ENCODE measurements at places on chromosomes 2 and 18. TPM values are rescaled to one million over a fixed set of nuclear protein-coding genes. Genes with fewer than 3 reads are reported as not detected.

Gene RAPGEF4
- total RNA-seq, result 2.0 TPM

Gene PLGLB2
- 1.5 TPM for total RNA-seq

- no peak for DNase-seq
Measured at GRCh38 chr18:59022167-59022945, 117.3 kb upstream of the SEC11C start.

DNA sequence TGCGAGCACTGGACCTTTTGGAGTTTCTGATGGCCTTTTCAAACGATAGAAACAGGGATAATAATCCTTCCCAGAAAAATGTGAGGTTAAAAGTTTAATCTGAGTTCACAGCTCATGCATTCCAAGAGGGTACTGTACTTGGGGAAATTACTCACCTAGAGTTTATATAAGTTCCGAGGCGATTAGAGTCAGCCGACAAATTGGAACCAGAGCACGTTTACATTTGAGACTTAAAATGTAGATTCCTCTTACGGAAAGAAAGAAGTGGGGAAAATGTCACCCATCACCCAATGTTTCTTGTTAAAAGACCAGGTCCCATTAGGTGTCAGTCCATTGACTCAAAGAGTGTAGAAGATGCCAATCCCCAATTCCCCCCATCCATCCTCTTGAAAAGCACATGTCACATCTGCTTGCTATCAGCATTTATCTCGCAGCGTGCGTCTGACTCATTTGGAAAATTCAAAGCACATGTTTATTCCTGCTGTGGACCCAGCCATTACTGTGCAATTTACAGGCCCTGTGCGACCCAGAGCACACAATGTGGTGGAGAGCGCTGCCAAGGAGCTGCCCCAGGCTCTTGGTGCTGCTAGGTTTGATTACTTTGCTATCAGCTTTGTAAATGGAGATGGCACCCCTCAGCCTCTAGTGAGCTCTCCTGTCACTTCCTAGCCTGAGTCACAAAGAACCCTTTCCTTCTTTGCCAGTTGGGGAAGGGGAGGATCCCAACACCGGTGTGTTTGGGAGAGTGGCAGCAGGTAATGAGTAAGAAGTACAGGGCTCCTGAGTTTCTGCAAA, 104.8 kb downstream of the COLEC12 start:
- DNase-seq, result no peak

Gene LIMS3
- 0.94 TPM for total RNA-seq

DNA sequence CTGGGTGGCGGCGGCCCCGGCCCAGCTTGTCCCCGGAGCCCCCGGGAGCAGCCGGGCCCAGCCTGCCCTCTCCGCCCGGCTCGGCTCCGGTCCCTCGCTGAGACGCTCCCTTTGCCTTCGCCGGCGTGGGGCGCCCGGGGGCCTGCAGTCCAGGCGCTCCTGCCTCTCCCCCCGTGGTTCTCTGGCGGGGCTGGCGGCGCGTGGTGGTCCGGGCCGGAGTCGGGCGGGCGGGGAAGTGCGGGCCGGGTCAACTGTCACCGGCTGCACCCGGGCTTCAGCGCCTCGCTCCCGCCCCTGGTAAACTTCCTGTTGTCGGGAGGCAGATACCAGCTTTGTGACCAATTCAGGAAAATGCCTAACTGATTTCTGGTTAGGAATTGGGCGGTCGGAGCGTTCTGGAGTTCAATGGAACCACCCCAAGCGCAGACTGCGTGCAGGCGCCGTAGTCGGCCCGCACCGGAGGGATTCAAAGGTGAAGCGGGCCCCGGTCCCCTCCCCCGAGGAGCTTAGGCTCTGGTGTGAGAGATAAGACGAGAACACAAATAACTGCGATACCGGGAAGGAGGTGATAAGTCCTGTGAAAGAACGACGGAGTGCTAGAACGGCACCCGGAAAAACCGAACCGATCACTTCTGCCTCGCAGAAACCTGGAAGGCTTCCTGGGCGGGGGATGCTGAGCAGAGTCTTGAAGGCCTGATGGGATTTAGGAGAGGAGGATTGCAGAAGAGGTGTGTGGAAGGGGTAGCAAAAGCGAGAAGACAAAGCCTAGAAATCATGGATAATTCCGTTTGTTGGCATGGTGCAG, 891 bp downstream of the CAB39 start:
- DNase-seq, result peak; percentile 36

DNA sequence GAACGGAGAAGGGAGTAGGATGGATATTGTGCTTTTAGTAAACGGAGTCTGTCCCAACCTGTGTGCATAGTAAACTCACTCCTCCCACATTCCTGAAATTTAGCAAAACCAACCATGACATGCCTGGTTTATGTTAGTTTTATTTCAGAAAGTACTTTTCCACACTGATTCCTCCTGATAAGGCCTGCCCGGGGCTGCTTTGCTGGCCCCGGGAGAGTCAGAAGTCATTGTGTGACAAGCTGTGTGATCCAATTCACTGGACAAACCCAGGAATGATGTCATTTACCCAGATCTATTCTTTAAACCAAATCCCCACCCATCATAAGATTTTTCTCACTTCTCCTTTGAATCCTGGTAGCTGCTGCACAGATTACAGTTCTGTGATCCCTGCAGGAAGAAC, 109.0 kb downstream of the SETBP1 start:
- DNase-seq, result no peak

Gene CIB4
- total RNA-seq, result 0.19 TPM

- DNase-seq, result no peak
Measured at GRCh38 chr2:10405448-10405847, 42.7 kb downstream of the ODC1 start.

DNA sequence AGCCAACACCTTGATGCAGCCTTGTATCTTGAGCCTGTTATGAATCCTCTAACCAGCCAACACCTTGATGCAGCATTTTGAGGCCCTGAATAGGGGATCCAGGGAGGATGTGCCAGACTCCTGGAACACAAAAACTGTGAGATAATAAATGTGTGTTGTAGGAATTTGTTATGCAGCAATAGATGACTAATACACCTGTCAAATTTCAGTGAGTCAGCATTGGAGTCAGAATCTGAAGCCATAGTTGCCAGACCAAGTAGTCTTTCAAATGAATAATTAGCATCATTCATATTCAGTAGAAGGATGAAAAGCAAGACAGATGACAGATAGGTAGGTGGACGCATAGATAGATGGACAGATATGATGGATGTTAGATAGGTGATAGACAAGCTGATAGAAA, 942.5 kb upstream of the SLC39A10 start:
- no peak for DNase-seq

Gene GATA6
- total RNA-seq, result 0.47 TPM

- no peak for DNase-seq
Measured at GRCh38 chr18:74651327-74652128, 53.9 kb downstream of the ZNF407 start.

GRCh38 chr2:152718076-152718908, at the start of gene ARL6IP6:
Gene ARL6IP6 (plus strand): TSS chr2:152718620. CDS start chr2:152718625, 5 bp downstream.
- peak; percentile 93 for DNase-seq

GRCh38 chr2:69309351-69310110, 77.5 kb downstream of the GFPT1 start:
- DNase-seq, result no peak

Gene REEP1
- 0.38 TPM for total RNA-seq

DNA sequence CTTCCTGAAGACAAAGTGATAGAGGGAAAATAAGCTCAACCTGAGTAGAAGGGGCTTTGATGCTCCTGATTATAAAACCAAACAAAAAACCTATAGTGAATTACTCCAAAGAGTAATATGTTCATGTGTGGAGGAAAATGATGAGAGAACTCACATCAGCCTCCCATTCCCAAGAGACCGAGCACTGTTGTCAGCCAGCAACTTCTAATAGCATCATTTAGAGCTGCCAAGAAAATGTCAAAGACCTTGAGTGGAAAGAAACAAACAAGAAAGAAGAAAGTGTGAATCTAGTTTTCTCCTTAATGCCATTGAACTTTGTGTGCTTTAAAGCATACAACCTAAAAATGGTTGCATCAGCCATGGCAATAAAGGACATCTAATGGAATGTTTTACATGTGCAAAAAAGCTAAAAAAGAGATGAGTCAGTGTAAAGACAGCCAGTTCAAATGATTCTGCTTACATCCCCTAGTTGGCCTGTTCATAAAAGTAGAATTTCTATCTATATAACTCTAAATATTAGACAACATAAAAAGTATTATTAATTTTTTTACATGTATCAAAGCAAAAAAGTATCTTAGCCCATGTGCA, 1066.2 kb downstream of the TDRD15 start:
- no peak for DNase-seq

Gene SCYGR4
- not detected for total RNA-seq

GRCh38 chr2:21261591-21261990, 137.8 kb downstream of the TDRD15 start:
- no peak for DNase-seq

DNA sequence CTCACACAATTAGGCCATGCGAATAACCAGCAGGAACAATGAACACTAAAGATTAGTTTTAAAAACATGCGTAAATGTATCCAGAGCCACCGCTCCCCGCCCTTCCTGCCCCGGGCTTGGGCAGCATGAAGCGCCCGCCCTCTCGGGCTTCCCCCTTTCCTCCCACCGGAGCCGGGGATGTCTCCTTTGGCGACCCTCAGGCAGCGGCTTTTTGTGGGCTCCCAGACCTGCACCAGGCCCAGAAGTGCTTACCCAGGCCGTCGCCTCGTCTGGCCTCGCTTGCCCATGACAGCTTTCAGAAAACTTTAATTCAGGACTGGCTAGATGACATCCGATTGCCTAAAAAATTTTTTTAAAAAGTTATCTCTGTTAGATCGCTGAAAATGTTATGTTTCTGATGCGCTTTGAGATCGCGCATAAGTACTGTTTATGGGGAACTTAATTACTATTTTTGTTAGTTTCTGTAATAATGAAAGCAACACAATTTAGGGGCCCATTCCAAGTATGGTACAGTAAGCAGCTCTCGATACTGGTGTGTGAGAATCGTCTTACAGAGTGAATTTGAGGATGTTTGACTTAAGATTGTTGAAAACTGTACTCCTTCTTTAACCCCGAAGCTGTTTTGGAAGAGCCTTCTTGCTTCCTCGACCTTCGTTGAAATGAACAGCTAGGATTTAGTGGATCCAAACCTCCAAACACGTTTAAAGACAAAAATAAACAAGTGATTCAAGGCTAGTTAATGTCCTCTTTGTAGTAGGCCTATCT, 1.1 kb downstream of the MAP3K20 start:
- peak; percentile 21 for DNase-seq

DNA sequence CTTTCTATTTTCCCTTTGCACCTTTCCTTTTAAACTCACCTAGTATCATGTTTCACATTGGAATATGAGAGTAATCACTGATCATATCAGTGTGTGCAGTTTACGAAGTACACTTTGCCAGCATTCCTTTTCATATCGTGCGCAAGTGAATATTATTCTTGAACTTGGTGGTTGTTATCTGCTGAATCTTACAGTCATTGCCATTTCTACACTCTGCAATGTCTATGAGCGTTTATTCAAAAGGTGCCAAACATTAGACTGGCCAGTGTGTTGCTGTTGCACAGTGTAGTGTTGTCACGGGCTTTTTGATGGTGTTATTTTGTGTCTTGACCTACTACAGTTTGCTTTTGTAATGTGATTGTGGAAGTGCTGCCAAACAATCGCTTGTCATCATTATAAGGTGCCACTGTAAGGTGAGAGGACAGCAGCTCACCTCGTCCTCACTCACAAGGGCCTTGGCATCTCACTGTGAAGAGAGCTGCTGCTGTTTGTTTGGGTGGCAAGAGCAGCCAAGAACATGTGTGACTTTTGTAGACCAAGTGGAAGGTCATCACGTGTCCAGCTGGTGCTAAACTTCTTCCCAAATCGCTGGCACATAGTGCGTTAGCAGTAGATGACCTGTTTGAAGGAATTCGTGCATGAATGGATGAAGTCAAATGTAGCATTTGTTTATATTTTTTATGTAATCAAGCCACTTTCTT, 113.3 kb downstream of the MYO1B start:
- no peak for DNase-seq

DNA sequence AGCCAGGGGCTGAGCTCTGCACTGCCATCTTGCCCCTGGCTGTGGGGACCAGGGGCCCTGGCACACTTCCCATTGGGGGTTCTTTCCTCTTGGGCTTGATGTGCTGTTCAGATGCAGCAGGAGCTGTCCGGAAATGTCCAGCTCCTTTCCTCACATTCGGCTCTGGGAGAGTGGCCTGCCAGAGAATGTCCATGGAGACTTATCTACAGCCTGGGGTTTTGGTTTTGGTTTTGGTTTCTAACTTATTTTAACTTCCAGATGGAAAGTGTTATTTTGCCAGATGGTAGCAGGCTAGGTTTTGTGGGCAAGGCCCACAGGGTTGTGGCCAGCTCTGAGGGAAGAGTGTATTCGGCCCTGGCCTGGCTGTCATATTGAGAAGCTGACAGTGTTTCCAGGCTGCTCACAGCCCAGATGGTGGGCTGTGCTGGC, 177.3 kb downstream of the ANKRD30B start:
- no peak for DNase-seq

Gene GNAL
- 1.7 TPM for total RNA-seq

DNA sequence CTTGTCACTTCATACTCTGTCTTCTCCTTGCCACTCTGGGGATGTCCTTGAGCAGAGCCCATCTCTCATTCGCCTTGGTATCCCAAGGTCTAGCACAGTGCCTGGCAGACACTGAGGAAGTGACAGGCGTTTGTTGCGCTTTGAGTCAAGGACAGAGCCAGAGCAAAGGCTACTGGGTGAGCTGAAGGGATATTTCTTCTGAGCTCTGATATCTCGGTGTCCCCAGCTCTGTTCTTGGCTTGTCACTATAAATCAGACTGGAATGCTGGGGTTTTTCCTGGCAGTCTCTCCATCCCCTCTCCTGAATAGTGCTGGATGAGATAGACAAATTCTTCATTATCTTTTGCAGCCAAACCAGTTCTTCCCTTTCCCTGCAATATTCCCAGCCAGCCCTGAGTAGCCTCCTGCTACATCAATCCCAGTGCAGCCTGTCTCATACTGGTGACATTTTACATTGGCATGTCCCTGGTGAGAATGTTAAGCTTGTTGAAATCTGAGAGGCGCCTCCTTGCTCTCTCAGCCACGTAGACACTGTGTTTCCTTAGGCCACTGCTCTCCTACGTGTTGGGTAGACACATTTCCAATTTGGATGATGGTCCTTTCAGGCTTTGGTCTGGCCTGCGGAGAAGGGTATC, 61.7 kb downstream of the CTIF start:
- no peak for DNase-seq

GRCh38 chr18:7202169-7202568, 28.7 kb upstream of the LRRC30 start:
- no peak for DNase-seq

Gene HOXD12
- not detected for total RNA-seq

GRCh38 chr2:96863575-96864342, 5.9 kb upstream of the ANKRD39 start:
- DNase-seq, result no peak

Gene DSG3
- 17.1 TPM for total RNA-seq
